NCI-H1436 (cell line): ENCODE measurements at places on chromosomes 4 and X.

- no peak for DNase-seq
These were observed 66.1 kb upstream of the EFNB1 start for GRCh38 chrX:68762766-68763165.

DNA sequence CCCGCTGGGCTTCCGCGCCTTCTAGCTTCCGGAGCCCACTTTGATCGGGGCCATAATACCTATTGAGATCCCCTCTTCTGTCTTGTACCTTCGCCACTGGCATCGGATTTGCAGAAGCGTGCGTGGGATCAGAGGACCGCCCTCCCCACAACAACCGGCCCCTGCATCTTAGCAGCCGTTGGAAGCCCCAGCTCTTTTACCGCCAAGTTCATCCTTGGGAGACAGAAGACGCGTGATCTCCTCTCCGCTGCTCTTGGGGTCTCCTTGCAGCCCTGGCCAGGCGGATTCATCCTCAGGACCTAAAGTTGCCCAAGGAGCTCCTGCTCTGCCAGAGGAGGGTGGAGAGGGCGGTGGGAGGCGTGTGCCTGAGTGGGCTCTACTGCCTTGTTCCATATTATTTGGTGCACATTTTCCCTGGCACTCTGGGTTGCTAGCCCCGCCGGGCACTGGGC is 1.6 kb downstream of the SLIT2 start:
- DNase-seq, result no peak

DNA sequence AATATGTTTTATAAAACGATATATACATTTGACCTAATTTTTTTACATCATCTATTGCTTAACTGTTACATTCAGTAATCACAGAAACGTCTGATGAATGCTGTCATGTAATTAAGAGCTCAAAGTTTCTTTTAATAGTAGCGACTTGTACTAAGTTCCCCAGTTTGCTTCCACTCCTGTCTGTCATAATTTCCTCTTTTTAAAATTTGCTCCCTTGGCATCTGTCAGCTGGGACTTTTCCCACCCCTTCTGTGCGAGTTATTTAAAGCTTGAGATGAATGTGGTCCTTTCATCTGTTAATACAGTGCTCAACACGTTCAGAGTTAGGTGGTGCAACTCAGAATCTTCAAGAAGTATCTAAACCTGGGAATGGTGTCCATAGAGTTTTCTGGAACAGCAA is 1.2 kb downstream of the RAP1GDS1 start:
- no peak for DNase-seq

GRCh38 chrX:25034889-25035288 is 19.1 kb upstream of the ARX start:
- no peak for DNase-seq

DNA sequence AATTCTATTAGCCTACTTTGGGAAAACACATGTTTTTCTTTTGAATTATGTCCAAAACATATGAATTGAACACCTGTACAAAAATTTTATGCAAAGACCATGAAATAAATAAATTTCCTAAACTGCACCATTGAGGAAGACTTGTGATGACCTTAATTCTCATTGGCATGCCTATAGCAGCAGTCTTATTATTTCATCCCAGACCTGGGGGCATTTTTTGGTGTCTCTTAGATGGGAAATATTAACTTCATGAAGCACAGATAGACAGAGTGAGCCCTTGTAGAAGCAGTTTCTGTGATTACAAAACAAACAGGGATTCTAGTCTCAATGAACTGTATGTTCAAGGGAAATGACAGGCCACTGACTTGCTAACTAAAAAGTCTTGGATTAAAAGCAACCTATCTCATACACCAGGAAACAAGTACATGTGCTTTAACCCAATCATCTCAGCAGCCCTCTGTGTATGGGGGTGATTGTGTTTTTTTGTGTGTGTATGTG is 32.0 kb upstream of the HPGD start:
- no peak for DNase-seq

DNA sequence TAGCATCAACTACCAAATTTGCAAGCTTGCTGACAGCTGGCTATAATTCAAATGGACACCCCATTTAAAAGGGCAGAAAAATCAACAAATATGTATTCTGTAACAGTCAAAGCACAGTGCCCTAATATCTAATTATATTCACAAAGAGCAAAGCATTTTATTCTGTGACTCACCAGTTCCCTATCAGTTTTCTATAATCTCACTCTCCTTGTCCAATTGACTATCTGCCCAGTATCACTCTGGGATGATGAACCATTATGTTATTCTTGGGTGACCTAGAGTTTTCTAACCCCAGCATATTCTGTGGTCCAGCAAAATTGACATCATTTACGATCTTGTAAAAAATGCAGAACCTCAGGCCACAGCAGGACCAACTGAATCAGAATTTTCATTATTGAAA is 82.0 kb upstream of the FREM3 start:
- DNase-seq, result no peak

- no peak for DNase-seq
These were observed 153.1 kb downstream of the AMELX start for GRCh38 chrX:11446336-11446735.

GRCh38 chr4:128812442-128813235 is 3.1 kb downstream of the JADE1 start:
- DNase-seq, result peak; percentile 65

GRCh38 chr4:112807083-112807482 is 170.1 kb downstream of the LARP7 start:
- no peak for DNase-seq

DNA sequence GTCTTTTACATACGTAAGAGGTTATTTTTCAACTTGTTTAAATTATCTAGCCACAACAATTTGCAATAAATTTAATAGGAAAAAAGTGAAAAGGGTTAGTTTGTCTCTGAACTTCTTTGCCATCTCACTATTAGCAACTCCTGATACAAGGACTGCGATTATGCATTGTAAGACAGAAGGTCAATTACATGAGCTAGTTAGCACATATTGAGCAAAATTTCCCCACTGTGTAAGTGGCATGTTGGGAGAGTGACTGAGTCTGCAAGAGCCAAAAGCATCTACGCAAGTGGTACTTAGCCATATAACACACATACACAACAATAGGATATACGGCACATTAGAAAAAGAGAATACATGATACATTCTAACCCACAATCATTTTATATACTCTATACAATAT is 927.2 kb downstream of the STPG2 start:
- no peak for DNase-seq

- DNase-seq, result no peak
These were observed 18.3 kb upstream of the H2AZ1 start for GRCh38 chr4:99968330-99968729.

DNA sequence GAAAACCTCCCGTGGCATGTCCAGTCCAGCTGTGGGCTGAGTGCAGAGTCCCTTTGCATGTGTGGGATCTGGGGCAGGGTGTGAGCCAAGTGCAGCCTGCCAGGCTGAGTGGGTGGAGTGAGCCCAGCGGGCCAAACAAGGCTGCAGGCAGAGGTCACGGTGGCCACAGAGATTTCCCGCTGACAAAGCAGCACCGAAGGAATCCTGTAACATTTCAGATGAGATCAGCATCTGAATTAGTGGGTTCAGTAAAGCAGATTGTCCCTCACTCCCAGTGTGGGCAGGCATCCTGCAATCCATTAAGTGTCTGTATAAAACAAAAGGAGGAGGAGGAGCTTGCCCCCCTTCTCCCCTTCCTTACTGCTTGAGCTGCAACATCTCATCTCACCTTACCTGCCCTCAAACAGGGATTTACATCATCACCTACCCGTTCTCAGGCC is 324.4 kb downstream of the FAT4 start:
- DNase-seq, result no peak

DNA sequence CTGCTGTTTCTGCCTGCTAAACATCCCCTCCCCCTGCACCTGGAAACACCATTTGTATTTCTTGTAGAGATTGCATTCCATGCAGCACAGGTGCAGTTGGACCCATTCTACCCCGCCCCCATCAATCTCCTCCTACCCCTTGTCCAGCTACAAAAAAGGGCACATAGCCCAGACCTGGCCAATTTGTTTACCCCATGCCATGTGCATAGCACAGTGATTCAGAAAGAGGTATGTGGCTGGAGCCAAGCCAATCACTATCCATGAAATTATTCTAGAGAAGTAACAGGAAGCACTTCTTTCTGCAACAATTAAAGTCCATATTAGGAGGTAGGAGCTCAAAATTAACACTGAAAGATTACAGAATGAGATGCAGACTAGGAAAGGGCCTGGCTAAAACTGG is 20.2 kb upstream of the TMEM184C start:
- no peak for DNase-seq

- DNase-seq, result no peak
These were observed 77.3 kb downstream of the SMIM20 start for GRCh38 chr4:25991340-25991739.

DNA sequence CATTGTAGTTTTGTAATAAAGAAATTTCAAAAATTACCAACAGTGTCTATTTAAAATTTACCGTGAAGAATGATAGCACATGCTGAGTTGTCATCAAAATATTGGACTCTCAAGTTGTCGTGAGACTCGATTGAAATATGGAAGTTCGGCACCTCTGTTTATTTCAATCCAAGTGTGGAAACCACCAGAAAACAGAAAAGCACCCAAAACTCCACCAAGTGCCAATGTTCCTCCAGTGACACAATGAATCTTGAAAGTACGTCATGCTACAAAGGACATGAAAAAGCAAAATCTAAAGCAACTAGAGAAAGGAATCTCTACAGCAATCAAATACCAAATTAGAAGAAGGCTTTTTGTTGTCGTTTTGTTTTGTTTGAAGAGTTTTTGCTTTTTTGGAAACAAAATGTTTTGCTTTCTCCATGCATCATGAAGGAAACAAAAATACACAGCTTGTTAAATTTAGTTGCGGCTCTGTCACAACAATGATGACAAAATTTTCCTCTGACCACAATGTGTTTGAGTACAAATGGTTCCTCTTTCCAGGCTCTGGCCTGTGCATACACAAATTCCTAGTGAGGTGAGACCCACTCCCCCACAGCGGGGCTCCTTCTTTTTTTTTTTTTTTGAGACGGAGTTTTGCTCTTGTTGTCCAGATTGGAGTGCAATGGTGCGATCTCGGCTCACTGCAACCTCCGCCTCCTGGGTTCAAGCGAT is 9.6 kb upstream of the IL13RA1 start:
- no peak for DNase-seq

GRCh38 chr4:144582975-144583374 is 63.0 kb upstream of the HHIP start:
- no peak for DNase-seq

DNA sequence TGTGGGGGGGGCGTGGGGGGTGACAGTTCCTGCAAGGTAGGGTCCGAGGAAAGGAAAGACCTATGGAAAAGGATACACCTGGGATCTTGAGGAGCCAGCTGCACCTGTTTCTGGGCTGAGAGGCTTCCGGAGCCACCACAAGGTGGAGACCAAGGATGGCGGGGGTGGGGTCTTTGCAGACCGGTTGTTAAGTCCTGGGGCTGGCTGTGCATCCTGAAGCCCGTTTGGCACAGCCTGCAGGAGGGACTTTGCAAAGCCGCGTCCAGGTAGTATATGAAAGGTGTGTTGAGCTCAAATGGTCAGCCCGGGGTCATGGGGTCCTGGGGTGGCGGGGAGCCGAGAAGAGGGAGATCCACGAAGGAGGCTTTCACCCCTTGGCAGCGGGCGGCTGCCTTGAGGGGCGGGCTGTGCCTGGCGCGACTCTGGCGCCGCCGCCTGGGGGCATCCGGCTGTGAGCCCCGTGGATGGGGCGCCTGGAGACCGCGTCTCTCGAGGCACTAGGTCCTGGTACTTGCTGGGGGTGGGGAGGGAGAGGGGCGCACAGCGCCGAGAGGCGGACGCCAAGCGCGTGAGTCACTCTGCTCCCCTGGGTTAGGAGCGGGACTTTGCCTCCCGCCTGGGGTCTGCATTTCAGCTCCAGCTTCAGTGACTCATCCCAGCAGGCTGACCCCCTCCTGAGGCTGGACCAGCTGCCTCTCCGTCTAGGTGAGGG is 58.2 kb upstream of the DYNLT3 start:
- DNase-seq, result no peak
